Epithelial cell of proximal tubule (primary cell): ENCODE measurements at places on chromosomes 1 and 21. TPM values are rescaled to one million over a fixed set of nuclear protein-coding genes. Genes with fewer than 3 reads are reported as not detected.
A peak's percentile ranks its signal among the peaks of the same experiment; 100 is the strongest.

DNA sequence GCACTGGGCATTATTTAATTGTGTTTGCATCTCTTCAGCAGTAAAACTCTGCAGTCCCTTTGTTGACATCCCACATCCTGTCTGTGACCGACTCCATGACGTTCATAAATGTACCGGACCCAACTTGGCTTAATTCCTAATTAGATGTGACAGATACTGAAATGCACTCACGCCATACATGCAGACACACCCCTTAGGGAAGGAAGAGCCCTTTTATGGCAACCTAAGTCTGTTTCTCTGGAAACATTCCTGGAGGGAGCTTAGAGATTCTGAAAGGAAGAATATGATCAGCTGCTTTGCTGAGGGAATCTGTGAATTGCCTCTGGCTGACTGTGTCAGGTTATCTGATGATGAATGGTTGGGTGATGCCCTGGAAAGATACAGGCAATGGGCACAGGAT lies 33.4 kb downstream of the ADAMTS5 start:
- no peak for DNase-seq

Gene CD2
- total RNA-seq, result not detected in 2 replicates

Gene CCDC181
- total RNA-seq, result 2.0 and 3.5 TPM in 2 replicates

Gene LRP8
- 16.1 and 25.5 TPM in 2 replicates for total RNA-seq

GRCh38 chr1:26496861-26497260 lies 24.6 kb downstream of the HMGN2 start:
- DNase-seq, result no peak

GRCh38 chr1:90725657-90726424 lies 8.7 kb upstream of the BARHL2 start:
- no peak for DNase-seq

DNA sequence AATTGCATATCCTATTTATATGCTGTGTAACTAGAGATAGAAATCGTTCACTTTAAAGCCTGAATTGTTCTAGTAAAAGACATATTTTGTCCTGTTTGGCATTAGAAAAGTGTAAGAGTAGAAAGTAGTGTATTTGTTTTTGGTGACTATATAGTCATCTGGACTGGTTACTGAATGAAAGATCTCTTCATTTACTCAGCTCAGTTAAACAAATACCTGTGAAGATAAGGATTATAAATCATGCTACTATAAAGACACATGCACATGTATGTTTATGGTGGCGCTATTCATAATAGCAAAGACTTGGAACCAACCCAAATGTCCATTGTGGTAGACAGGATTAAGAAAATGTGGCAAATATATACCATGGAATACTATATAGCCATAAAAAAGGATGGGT lies 125.1 kb downstream of the PLA2G4A start:
- no peak for DNase-seq

- no peak for DNase-seq
Observed at GRCh38 chr21:35044770-35045541, 4.1 kb downstream of the RUNX1 start.

GRCh38 chr1:55021942-55022546 lies 17.3 kb upstream of the PCSK9 start:
- peak; percentile 30 for DNase-seq

Gene LIPI
- total RNA-seq, result not detected in 2 replicates

- no peak for DNase-seq
Observed at GRCh38 chr1:20486457-20487235, 636 bp upstream of the CAMK2N1 start.

Gene LMX1A
- total RNA-seq, result not detected in 2 replicates
